GM23248 (cell line): ENCODE measurements at places on chromosomes 2 and 18. TPM values are rescaled to one million over a fixed set of nuclear protein-coding genes. Genes with fewer than 3 reads are reported as not detected.

ANKRD29 gene
- polyA plus RNA-seq = 8.0 and 8.9 TPM in 2 replicates

SERPINB12 gene
- polyA plus RNA-seq = not detected in 2 replicates

SCN1A gene
- polyA plus RNA-seq = 0.08 TPM in 1 of 2 replicates, not detected in the other

RFTN2 gene
- 2.2 and 2.6 TPM in 2 replicates for polyA plus RNA-seq

PCARE gene
- not detected in 2 replicates for polyA plus RNA-seq

HOXD13 gene
- polyA plus RNA-seq = 1.9 and 2.4 TPM in 2 replicates

SLC14A1 gene
- 0.29 and 0.53 TPM in 2 replicates for polyA plus RNA-seq

- no peak for DNase-seq
Measured at GRCh38 chr2:105674859-105675541, 69.7 kb upstream of the NCK2 start.

GRCh38 chr2:144114760-144115159 lies 405.2 kb downstream of the ZEB2 start:
- DNase-seq = peak; percentile 35

- no peak for DNase-seq
Measured at GRCh38 chr2:144621266-144621665, 101.3 kb upstream of the ZEB2 start.

GRCh38 chr2:67839668-67840067 lies 223.1 kb downstream of the C1D start:
- DNase-seq = no peak

DNA sequence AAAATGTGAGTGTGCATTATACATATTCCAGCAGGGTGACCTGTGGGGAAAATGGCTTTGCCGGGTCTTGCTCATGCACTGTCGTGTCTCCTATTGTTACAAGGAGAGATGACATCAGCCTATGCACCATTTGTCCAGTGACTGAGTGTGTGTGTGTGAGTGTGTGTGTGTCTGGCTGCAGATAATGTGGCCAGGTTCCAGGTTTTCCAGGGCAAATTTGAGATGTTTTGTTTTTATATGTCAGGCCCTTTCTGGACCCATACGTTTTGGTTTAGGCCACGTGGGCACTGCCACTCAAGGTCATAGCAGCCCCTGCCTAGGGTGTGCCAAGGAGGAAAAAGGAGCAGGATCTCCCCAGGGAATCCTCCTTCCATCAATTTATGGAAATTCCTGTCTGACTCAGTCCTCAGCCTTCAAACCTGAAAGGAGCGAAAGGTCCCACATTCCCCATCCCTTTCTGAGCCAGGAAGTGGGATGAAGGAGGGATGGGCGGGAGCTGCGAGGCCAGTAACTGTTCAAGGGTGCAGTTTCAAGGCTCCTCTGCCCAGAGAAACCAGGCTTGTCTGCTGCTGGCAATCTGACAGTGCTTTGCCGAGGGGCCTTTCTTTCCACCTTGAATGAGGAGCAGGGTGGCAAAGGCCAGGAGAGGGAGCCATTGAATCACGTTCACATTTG lies 93.0 kb upstream of the SMAD2 start:
- peak; percentile 65 for DNase-seq

DNA sequence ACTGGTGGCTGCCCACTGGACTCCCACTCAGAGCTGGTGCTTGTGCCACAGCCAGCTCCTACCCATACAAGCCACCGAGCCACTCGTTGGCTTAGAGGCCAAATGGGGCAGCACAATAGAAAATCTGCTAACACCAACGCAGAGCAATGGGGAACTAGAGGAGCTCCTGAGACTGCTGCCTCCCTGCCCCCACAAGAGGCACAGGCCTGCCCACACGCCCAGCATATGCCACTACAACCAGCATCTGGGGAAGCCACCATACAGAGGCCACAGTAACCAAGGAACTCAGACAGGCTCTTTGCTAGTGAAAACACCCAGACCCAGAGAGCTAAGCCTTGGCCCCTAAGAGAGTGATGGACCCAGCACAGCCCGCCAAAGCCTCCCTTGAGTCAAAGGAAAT lies 231.2 kb upstream of the RAB6C start:
- no peak for DNase-seq

GRCh38 chr2:8154270-8154669 lies 527.6 kb upstream of the ID2 start:
- no peak for DNase-seq

DNA sequence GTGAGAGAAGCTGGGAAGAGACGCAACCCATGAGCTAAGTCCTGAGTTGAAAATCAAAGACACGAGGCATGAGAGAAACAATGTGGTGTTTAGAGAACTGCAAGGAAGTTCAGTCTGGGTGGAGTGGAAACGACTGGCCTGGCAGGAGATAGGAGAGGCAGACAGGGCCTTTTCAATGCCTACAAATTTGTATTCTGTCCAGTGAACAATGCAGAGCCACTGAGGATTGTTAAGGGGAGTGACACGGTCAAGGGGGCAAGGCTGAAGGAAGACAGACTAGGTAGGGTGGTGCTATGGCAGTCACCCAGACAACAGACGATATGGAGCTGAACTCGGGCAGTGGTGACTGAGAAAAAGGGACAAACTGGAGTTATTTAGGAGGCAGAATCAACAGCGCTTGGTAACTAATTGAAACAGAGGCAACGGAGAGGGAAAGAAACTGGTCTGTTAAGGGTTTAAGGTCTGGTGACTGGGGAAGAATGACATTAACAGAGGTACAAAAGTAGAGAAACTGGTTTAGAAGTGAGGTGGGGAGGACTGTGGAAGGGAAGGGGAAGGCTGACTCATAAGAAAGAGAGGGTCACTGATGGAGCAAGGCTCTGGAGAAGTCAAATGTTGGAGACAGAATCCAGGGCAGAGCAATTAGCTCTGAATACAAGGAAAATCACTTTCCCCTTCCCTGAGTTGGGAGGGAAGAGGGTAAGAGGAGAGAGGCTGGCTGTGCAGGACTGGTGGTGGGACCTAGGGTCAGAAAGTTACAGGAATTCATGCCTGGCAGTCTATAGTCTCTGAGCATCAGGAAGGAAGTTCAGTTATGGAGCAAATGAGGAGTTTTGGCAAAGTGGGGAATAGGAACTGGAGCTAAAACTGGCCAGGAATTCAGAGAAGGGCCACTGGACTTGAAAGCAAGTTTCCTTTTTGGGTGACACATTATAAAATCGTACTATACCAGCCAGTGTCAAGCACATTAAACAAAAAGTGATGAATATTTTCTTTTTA lies 63.4 kb upstream of the CHRNA1 start:
- peak; percentile 54 for DNase-seq

DNA sequence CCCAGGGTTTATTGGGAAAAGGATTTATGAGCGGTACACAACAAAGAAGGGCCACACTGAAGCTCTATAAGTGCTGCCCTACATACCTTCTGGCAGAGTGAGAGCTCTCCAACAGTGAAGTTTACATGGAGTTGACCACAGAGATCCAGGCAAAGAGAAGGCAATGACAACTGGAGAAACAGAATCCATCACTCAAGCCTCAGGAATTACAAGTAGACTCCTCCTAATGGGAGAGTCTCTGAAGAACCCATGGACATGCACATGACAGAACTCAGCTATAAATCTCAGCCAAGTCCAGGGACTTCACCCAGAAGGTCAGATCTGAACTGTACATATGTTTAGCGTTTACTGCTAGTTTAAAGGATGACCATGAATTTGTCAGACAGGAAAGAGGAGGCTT lies 164.7 kb downstream of the DNAH7 start:
- DNase-seq = no peak

DNA sequence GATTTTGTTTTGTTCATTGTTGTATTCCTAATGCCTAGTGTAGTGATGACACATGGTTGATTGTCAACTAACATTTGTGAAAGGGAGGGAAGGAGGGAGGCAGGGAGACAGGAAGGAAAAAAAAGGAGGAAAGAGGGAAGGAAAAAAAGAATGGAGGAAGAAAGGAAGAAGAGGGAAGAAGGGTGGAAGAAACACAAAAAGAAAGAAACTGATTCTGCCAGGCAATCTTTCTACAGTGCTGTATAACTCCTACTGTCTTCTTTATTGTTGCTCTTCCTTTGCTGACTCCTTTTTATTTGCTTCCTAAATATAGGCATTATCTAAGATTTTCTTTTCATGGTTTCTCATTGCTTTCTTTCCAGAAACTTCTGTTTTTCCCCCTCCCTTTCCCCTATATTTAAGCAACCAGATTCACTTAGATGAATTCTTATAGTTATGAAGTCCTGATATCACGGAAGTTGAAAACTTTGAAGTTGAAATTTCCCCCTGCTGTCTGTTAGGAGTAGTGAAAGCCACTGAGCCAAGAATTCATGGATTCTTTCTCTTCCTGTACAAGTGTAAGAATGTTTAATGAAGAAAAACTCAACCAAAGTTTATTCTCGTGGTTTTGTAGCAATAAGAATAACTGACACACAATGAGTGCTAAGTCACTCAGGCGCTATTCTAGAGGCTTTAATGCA lies 305.1 kb upstream of the FSHR start:
- no peak for DNase-seq

DNA sequence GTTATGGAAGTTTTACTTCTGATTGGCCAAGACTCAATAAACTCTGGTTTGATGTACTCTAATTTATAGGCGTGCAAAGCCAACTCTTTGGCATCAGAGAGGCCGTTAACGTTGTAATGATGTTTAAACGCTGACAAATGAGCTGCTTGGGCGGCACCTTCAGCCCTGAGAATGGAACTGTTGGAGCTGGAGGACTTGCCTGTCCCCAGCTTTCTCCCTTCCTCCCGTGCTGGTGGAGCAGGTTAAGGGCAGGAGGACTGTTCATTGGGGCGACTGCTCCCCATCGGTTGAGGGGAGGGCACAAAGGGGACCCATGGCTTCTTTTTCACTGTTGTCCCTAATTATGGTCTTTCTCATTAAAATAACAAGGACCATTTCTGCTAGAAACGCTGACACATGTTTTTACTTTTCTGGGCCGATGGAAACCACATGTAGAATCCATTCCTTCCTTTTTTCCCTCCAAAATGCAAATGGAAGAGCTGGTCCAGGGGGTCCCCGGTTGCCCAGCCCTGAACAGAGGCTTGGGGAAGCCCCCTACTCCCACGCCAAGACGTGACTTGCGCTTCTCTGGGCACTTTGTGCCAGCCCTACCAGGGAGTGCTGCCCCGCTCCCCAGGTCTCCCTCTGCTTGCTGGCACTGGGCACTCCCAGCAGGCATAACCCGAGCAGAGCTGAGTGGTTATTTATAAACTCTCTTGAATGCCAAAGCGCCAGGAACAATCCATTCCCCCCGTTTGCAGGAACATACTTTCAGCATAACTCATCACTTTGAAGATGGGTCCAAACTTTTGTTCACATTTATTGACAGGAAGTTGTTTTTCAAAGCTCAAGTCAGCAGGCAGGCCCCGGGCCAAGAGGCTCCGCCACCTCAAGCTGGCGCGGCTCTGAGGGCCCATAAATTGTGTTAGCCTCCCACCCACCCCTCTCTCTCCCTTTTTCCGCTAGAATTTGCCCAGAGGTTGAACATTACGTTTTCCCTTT lies 170.1 kb downstream of the ASB1 start:
- peak; percentile 93 for DNase-seq
